ENCODE measurements at places on chromosomes 7 and 10.

- no peak for DNase-seq
Observed at GRCh38 chr10:21972584-21972983, 30.9 kb downstream of the DNAJC1 start.

DNA sequence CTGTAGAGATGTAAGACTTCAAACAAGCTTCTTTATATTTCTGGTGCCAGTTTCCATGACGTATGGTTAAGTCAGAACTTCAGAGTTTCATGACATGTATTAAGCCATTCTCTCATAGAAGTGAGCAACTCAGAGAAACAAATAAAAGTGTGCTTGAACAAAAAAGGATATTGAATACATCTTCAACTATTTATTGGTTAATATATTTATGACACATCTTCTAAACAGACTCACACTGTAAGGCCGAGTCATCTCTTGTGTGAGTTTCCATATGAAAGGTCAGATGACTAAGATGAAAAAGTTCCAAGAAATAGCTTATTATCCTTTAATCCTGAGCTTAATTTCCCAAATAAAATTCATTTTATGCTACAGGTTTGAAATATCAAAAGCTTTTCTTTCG, 105.5 kb upstream of the CSTF2T start:
- no peak for DNase-seq

DNA sequence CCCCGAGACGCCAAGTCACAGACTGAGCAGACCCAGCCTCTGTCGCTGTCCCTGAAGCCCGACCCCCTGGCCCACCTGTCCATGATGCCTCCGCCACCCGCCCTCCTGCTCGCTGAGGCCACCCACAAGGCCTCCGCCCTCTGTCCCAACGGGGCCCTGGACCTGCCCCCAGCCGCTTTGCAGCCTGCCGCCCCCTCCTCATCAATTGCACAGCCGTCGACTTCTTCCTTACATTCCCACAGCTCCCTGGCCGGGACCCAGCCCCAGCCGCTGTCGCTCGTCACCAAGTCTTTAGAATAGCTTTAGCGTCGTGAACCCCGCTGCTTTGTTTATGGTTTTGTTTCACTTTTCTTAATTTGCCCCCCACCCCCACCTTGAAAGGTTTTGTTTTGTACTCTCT, 215.6 kb downstream of the TCF7L2 start:
- no peak for DNase-seq

DNA sequence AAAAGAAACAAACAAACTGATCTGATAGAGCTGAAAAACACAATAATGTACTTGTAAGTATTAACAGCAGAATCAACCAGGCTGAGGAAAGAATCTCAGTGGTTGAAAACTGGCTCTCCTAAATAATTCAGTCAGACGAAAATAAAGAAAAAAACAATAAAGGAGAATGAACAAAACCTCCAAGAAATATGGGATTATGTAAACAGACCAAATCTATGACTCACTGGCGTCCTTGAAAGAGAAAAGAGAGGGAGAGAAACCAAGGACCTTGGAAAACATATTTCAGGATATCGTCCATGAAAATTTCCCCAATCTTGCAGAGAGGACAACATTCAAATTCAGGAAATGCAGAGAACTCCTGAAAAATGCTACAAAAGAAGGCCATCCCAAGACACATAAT, 62.9 kb downstream of the FBXL13 start:
- no peak for DNase-seq

DNA sequence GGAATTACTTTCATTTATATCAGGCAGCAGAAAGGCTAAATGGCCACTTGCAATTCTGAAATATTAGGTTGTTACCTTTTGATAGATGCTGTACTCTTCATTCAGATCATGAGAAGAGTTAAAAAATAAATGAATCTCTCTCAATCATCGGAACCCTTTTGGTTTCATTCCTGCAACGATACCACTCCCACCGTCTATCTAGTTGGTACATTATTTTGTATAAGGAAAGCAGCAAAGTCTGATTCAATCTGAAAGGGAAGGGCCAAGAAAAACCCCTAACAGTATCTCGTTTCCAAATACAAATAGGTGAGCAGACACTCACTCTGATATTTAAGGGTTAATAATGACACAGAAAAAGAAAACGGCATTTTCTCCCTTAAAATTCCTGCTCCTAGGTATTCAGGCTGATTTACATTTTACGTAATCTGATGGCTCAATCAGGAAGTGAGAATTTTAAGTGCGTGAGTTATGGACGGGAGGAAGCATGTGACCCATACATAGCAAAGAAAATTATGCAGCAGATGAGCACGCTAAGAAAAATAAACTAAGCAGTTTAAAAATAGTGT, 209.4 kb upstream of the KLF14 start:
- DNase-seq, result no peak

DNA sequence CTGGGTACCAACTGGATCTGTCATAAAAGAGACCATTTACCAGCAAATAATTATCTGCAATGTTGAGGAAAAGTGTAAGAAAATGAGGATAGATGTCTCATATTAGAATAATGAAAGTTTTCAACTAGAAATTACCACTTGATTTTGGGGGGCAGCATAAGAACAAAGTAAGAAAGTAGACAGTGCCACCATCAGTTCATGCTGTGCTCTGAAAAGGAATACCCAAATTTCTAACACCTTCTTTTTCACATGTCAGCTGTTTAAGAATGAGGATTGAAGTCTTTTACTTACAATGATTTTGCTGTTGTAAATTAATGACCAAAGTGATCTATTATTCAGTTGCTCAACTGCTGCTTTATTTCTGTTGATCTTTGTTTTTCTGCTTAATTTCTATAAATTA, 578.3 kb downstream of the ETV1 start:
- no peak for DNase-seq

DNA sequence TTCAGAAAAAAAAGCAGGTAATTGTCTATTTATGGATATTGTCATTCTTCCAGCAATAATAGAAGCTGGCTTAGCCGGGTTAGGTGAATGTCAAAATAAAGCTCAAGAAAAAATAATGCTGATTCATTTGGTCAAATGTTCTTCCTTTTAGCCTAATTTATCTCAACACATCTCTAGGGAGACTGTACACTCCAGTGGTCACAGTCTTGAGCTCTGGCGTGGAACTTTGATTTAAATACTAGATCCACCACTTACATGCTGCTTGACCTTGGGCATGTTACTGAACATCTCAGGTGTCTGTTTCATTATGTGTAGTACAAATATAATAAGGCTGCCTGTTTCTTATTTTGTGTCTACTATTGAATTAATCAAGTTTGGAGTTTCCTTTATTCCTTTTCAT, 22.0 kb downstream of the PRTFDC1 start:
- DNase-seq, result no peak

GRCh38 chr10:360653-361052, 225.4 kb downstream of the ZMYND11 start:
- DNase-seq, result no peak

GRCh38 chr7:30562498-30562897, 32.2 kb upstream of the GARS1 start:
- DNase-seq, result no peak

DNA sequence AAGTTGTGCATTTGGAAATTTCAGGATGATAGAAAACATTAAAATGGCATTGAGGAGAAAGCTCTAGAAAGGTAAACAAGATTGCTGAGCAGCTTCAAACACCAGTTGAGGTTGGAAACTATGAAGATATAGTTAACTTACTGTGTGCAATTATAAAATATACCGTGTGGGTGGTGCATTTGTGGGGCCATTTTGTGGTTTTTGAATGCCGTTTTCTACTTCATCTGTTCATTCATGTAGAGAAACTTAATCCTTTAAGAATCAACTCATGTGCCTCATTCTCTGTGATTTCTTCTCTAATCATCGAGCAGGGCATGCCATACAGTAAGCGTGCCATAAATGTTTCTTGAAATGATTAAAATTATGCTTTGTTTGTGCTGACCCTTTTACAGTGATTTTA, 232.8 kb upstream of the TEX47 start:
- no peak for DNase-seq

DNA sequence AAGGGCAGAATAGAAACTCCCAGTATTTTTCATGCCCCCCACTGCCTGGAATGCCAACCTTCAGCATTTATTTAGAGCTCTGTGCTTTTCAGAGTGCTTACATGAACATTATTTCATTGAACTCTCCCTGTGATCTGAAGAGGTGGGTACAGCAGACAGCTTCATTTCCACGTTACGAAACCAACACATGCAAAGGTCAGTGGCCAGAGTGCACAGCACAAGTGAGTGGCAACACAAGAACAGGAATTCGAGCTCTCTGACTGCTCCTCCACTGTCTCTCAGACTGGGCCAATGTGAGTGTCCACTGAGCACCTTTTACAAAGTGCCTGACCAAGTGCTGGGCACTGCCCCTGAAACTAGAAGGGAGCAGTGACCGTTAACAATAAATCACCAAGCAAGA, 162.9 kb downstream of the GLI3 start:
- no peak for DNase-seq

GRCh38 chr10:117441812-117442443, 66.7 kb upstream of the PDZD8 start:
- DNase-seq, result no peak

DNA sequence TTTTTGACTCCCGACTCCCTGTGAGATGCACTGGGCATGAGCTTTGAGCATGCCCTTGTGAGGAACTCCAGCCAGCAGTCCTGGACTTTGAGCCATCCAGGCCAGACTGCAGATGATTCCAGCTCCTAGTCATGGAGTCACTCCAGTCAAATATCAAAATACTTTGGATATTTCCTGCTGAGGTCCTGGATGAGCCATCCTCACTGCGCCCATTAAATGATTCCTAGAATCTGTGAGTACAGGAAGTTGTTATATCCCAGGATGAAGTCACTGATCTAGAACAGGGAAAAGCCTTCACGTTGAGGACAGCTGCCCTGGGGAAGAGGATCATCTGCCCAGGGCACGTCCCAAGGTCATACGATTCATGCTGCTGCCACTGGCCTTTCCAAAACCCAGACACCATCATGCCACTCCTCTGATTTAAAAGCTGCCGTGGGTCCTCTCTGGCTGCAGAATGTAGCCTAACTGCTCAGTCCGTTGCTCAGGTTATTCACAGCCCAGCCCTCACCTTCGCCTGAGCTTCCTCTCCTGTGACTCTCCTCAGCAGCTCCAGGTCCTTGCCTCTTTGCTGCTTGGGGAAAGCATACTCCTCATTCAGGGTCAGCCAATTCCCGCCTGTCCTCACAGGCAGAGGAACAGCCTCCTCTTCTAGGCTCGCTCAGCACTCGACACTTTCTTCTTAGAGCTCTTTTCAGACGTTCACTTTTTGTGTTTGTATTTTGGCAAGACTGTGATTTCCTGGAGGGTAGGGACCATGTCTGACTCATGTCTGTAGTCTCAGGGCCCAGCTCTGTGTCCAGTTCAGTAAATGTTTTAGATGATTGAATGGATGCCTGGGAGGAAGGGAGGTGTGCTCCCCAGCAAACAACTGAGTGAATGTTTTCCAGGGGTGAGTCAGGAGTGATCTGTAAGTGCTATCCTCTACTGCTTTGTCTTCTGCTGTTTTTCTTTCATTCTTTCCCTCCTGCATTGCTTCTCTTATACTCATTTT, 157.8 kb downstream of the SNX10 start:
- no peak for DNase-seq

DNA sequence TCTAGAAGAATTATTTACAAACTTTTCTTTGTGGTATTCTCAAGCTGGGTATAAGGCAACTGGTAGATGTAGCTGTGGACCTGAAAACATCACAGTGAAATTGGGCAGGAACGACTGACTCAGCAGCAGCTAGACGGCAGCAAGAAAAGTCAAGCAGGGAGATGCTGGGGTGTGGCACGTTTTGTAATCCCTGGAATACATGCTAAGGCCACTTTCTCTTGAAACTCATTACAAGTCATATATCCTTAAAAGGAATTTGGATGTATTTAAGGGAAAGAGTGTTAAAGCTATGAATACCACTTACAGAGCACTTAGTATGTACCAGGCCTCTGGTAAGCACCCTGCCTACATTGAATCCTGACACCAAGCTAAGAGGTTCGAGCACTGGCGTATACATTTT, 17.4 kb downstream of the BEND7 start:
- DNase-seq, result no peak

GRCh38 chr7:37128327-37129034, 320.2 kb downstream of the ELMO1 start:
- no peak for DNase-seq

DNA sequence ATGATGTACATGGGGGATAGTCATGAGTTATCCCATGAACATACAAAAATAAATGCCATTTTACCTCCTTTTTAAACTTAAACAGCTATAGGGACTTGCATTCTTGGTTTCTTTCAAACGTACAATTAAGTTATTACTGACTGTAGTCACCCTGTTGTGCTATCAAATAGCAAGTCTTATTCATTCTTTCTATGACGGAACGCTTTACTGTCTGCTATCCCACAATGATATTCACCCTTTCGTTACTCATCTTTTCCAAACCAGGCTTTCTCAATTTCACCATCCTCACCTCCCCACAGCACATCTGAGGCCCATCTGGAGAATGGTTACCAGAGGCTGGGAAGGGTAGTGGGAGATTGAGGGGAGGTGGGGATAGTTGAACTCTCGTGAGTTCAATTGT, 218.8 kb downstream of the PHF14 start:
- DNase-seq, result no peak

GRCh38 chr7:24896031-24896501, 83.9 kb downstream of the OSBPL3 start:
- no peak for DNase-seq

DNA sequence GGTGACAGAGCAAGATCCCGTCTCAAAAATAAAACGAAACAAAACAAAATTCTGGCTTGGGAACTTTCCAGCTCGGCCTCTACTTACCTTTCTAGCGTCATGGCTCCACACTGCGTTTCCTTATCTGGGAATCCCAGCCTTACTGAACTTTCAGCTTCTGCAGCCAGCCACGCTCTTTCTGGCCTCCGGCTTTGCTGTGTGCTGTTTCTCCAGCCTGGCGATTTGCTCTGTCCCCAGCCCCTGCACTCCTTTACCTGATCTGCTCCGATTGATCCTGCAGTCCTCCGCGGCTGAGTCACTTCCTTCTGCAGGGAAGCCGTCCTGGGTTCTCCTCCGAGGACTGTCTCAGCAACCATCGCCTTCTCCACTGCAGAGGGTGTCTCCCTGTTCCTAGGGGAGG, 71.0 kb upstream of the FAM171A1 start:
- DNase-seq, result no peak

DNA sequence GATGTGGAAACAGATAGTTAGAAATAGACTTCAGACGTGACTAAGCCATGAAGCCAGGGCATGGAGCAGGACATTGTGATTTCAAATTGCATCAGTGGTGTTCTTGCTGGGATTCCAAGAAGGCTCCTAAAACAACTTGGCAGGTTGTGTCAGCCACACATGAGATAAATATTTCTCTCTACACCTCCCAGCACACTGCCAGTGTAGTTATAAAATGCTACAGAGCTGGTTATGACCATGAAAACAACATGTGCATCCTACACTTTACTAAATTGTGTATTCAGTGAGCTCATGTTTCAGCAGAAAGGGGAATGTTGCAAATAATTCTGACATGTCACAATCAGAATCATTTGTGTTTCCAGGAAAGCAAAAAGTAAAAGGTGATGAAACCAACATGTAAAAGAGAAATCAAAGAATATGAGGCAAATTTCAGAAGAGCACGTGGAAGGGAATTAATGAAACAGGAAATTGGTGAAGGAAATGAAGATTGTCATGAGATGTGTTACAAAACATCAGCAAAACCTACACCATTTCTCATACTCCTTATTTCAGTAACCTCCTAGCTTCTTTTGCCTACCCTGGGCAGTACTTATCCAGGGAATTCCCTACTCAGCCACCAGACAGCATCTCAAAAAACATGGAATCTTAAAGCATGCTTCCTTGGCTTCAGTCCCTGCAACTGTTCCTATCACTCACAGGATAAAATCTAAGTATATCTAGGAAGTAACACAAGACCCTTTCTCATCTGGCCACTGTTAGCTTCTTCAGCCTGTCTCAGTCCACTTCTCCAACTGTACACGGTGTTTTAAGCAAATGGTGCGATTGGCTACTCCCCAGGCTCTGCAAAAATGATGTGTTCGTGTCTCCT, 5.8 kb upstream of the CYP3A7 start:
- no peak for DNase-seq
